Caco-2 (cell line): ENCODE measurements at places on chromosomes 4 and X. TPM values are rescaled to one million over a fixed set of nuclear protein-coding genes. Genes with fewer than 3 reads are reported as not detected.

TBC1D25 gene
- 9.3 and 11.1 TPM in 2 replicates for total RNA-seq

GC gene
- total RNA-seq, result not detected in 2 replicates

SOD3 gene
- 3.8 and 6.6 TPM in 2 replicates for total RNA-seq

TMEM154 gene
- 2.6 and 4.6 TPM in 2 replicates for total RNA-seq

L1CAM gene
- 12.7 and 12.8 TPM in 2 replicates for total RNA-seq

CFAP299 gene
- total RNA-seq, result not detected in 2 replicates

C4orf50 gene
- total RNA-seq, result not detected in 2 replicates

PLAC1 gene
- total RNA-seq, result 1.9 and 2.7 TPM in 2 replicates

ATXN3L gene
- total RNA-seq, result not detected in 2 replicates

TACC3 gene
- total RNA-seq, result 104 and 106 TPM in 2 replicates

ZNF185 gene
- total RNA-seq, result 4.2 and 5.9 TPM in 2 replicates

TMEM128 gene
- 14.4 and 19.0 TPM in 2 replicates for total RNA-seq

CT45A10 gene
- total RNA-seq, result not detected in 2 replicates

HELQ gene
- 10.6 and 11.6 TPM in 2 replicates for total RNA-seq

DKC1 gene
- 106 and 107 TPM in 2 replicates for total RNA-seq

F8A2 gene
- not detected in 2 replicates for total RNA-seq
